ENCODE measurements at places on chromosomes 5 and 9. TPM values are rescaled to one million over a fixed set of nuclear protein-coding genes. Genes with fewer than 3 reads are reported as not detected.

The UBE2R2 gene
- total RNA-seq: 29.4 TPM

The MLANA gene
- not detected for total RNA-seq

The MZB1 gene
- 5.2 TPM for total RNA-seq

The SPINK6 gene
- not detected for total RNA-seq

The PSAT1 gene
- 1.3 TPM for total RNA-seq

The SPINK14 gene
- total RNA-seq: not detected

The ENTPD2 gene
- 2.8 TPM for total RNA-seq
